Spleen (tissue), 13 donors: ENCODE measurements at places on chromosomes 1 and 21. TPM values are rescaled to one million over a fixed set of nuclear protein-coding genes. Genes with fewer than 3 reads are reported as not detected.

DNA sequence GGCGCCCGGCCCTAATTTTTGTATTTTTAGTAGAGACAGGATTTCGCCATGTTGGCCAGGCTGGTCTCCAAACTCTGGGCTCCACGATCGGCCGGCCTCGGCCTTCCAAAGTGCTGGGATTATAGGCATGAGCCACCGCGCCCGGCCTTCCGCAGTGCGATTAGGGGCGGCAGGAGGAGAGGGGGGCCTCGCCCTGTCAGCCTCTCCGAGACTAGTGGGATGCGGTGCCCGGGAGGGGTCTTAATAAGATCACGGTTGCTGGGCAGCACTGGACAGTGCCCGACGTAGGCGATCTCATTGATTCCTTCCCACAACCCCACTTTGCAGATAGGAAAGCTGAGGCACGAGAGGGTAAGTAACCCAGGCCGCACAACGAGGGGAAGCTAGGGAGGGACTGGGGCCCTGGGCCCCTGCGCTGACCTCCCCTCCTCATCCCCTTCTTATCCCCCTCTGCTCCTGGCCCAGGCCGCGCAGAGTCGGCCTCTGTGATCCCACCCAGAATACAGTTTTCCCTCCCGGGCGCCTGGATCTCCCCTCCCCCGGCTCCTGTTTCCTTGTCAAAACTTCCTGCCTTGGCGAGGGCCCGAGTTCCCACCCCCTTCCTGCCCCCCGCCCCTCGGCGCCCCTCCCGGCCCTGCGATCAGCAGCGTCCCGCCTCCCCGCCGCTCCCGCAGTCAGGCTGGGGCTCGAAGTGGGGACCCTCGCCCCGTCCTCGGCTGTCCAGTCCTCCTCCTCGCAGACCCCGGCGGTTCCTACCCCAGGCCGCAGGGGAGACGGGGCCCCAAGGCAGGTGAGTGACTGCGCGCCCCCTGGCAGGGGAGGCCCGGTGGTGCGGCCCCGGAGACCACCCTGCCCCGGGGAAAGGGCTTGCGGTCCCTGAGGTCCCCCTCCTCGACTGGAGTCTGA, at the start of gene PEAR1:
Gene PEAR1, plus strand, starts transcription at position 671 of the 906 bp plus-strand sequence. CDS start 10,209 bp downstream, outside the sequence.
- H3K36me3 ChIP-seq = no peaks in the 10 kb centered on the region
- peaks cover 36% of the 10 kb centered on the region for H3K4me1 ChIP-seq
- no peaks in the 10 kb centered on the region for H3K27me3 ChIP-seq
- H3K4me3 ChIP-seq = peak within 1 kb of the TSS; percentile 24

The ABCA4 gene
- polyA plus RNA-seq = 0.10 TPM

GRCh38 chr1:79614762-79615161, 608.2 kb upstream of the ADGRL4 start:
- H3K4me3 ChIP-seq = no peak overlapping the region
- H3K27me3 ChIP-seq = no peaks in the 10 kb centered on the region
- no peak overlapping the region for H3K27ac ChIP-seq
- no peaks in the 10 kb centered on the region for H3K4me1 ChIP-seq
- DNase-seq = no peak

DNA sequence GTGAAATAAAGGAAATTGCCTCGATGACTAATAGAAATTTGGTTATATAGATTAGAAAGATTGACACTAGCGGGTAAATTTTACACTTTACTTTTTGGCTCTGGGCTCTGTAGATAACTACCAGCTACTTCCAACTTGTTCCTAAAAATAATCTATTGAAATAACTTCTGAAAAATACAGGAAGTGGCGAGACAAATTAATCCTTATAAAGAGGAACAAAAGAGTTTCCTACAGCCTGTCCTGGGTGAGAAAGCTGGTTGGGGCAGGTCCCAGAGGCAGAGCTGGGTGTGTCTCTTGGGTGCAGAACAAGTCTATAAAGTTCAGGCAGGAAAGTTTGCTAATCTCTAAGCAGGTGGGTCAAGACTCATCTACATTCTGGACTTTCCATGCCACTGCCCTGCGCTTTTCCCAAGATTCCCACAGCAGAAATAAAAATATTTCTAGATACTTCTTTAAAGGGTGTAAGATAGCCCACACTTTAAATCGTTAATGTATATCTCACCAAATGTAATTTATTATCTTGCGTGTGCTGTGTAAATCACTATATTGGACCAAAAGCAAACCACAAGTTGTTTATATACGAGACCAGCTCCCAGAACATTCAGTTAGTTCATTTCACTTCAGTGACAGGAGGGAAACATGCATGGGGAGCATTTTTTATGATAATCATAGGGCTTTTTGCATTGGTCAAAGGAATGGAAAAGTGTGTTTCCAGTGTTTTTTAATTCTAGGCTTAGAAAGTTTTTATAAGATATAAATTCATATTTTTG, 70.1 kb upstream of the NRIP1 start:
- H3K27me3 ChIP-seq = peaks cover 12% of the 10 kb centered on the region
- no peak for DNase-seq
- H3K4me3 ChIP-seq = no peak overlapping the region
- peaks cover 10% of the 10 kb centered on the region for H3K4me1 ChIP-seq

DNA sequence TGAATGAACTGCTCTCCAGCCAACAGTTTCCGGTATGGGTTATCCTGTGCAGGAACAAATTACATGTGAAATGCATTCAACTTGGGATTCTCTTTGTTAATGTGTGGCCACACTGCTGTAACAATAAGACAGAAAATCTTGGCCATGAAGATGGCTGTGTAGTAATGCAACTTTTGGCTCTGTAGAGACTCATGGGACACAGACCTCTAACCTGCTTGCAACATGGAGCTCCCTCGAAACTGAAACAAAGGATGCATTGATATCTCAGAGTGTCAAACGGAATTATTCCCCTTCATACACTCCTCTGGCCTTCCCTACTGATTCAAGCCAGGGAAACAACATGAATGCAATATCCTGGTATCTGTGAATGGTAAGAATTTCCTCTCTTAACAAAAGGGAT, 559.3 kb upstream of the ZRANB2 start:
- no peaks in the 10 kb centered on the region for H3K27me3 ChIP-seq
- no peak for DNase-seq
- no peaks in the 10 kb centered on the region for H3K4me1 ChIP-seq
- no peak overlapping the region for H3K27ac ChIP-seq
- no peak overlapping the region for H3K4me3 ChIP-seq
- no peaks in the 10 kb centered on the region for H3K36me3 ChIP-seq

- no peak overlapping the region for H3K27ac ChIP-seq
- no peaks in the 10 kb centered on the region for H3K27me3 ChIP-seq
- DNase-seq = no peak
Measured at GRCh38 chr1:169513208-169513607, 27.5 kb upstream of the SLC19A2 start.

The TFF2 gene
- polyA plus RNA-seq = not detected
